Aorta (tissue), 5 donors: ENCODE measurements at places on chromosomes 12 and 14. TPM values are rescaled to one million over a fixed set of nuclear protein-coding genes. Genes with fewer than 3 reads are reported as not detected.

SLC25A21 gene
- total RNA-seq = 0.65 TPM

SLC10A1 gene
- not detected for total RNA-seq

HOXC10 gene
- total RNA-seq = 32.0 TPM

KRT7 gene
- total RNA-seq = 8.7 TPM

EXOC3L4 gene
- total RNA-seq = 0.68 TPM

LGR5 gene
- 0.65 TPM for total RNA-seq

ANKRD33 gene
- 0.54 TPM for total RNA-seq

SLC39A2 gene
- not detected for total RNA-seq

PLBD1 gene
- total RNA-seq = 24.8 TPM

RBMS2 gene
- 72.0 TPM for total RNA-seq

SYT1 gene
- total RNA-seq = 1.8 TPM

CACNA1C gene
- 70.4 TPM for total RNA-seq

KRT6C gene
- total RNA-seq = not detected

GALNT16 gene
- total RNA-seq = 7.0 TPM

RNASE12 gene
- total RNA-seq = not detected

HECTD4 gene
- total RNA-seq = 64.4 TPM

PROX2 gene
- not detected for total RNA-seq

ZFYVE1 gene
- total RNA-seq = 25.2 TPM

CCDC60 gene
- total RNA-seq = not detected

RAD51AP1 gene
- 2.8 TPM for total RNA-seq

HECTD1 gene
- total RNA-seq = 137 TPM

C3AR1 gene
- 39.8 TPM for total RNA-seq

DIO2 gene
- 14.4 TPM for total RNA-seq

HOXC6 gene
- 17.1 TPM for total RNA-seq

DDX54 gene
- 47.2 TPM for total RNA-seq

COCH gene
- total RNA-seq = 2.9 TPM

PRH1 gene
- 33.0 TPM for total RNA-seq

VWF gene
- 619 TPM for total RNA-seq

CPNE6 gene
- total RNA-seq = 0.71 TPM

MORN3 gene
- not detected for total RNA-seq

MGP gene
- 7,115 TPM for total RNA-seq

SRGAP1 gene
- 10.1 TPM for total RNA-seq

RND1 gene
- 3.7 TPM for total RNA-seq

HOXC5 gene
- 3.9 TPM for total RNA-seq

NID2 gene
- 56.6 TPM for total RNA-seq

TAS2R50 gene
- total RNA-seq = 3.3 TPM
